Epithelial cell of esophagus (primary cell): ENCODE measurements at places on chromosomes 5 and 9.

- no peak for DNase-seq
These were observed 46.8 kb upstream of the SLIT3 start for GRCh38 chr5:169347786-169348185.

GRCh38 chr5:32496104-32496503 is 51.6 kb upstream of the ZFR start:
- no peak for DNase-seq

GRCh38 chr9:114500697-114501292 is 4.5 kb downstream of the WHRN start:
- no peak for DNase-seq

DNA sequence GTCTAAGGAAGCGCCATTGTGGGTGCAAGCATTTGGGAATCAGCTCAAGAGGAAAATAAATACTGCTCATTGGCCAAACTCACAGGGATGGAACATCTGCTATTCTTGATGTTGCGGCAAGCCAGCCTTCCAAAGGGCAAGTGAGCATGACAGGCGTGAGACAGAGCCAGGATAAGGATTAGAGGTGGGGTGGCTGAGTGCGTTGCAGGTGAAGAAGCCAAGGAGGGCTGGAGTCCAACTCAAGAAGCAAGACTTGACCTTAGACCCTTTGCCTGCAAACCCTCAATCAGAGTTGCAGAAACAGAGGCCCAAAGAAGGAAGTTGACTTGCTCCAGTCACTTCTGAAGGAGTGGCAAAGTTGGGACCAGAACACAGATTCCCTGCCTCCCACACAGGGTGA is 79.4 kb downstream of the WWC1 start:
- DNase-seq = no peak

GRCh38 chr9:128114326-128115186 is 13.0 kb downstream of the PTGES2 start:
- no peak for DNase-seq

- no peak for DNase-seq
These were observed 398.3 kb downstream of the NTRK2 start for GRCh38 chr9:85067792-85068191.

DNA sequence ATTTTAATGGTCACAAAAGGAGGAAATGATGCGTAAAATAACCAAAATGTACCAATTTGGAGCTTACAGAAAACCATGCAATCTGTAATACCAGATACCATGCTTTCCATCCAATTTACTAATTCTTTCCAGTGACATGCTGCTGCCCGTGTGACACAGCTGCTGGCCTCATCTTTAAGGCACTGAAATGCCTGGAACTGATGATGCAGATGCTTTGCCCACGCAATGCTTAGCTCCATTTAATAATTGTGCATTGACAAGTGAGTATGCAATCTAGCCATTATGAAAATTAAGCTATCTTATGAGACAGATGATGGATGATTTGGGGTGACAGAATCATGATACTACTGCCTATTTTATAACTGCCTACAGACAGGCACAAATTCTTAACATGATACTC is 169.2 kb upstream of the CTNND2 start:
- DNase-seq = no peak
